Peyer's patch (tissue), 4 donors: ENCODE measurements at places on chromosomes 1 and 21. TPM values are rescaled to one million over a fixed set of nuclear protein-coding genes. Genes with fewer than 3 reads are reported as not detected.

FOXD3 gene
- total RNA-seq = not detected

BROX gene
- total RNA-seq = 47.3 TPM

DNA sequence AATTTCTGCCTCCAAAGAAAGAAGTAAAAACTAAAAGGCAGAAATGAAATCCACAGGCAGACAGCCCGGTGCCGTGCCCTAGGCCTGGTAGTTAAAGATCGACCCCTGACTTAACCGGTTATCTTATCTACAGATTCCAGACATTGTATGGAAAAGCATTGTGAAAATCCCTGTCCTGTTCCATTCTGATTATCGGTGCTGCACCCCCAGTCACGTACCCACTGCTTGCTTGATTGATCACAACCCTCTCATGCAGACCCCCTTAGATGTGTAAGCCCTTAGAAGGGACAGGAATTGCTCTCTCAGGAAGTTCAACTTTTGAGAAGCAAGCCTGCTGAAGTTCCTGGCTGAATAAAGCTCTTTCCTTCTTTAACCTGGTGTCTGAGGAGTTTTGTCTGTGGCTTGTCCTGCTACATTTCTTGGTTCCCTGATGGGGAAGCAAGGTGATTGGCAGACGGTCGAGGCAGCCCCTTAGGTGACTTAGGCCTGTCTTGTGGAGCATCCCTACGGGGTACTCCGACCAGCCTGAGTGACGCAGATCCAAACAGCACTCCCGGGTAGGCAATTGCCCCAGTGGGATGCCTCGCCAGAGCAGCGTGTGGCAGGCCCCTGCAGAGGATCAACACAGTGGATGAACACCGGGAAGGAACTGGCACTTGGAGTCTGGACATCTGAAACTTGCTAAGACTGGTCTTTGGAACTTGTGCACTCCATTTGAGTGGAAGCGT lies 111.2 kb upstream of the PPM1J start:
- H3K27ac ChIP-seq = no peak overlapping the region
- H3K4me3 ChIP-seq = no peak overlapping the region
- H3K27me3 ChIP-seq = no peaks in the 10 kb centered on the region

GRCh38 chr1:115643666-115644065 lies 1.9 kb downstream of the VANGL1 start:
- H3K4me1 ChIP-seq = no peaks in the 10 kb centered on the region
- no peak overlapping the region for H3K4me3 ChIP-seq
- no peak overlapping the region for H3K27ac ChIP-seq
- no peaks in the 10 kb centered on the region for H3K27me3 ChIP-seq
- H3K36me3 ChIP-seq = no peaks in the 10 kb centered on the region

- H3K27ac ChIP-seq = no peak overlapping the region
- H3K4me1 ChIP-seq = no peaks in the 10 kb centered on the region
- no peaks in the 10 kb centered on the region for H3K27me3 ChIP-seq
Measured at GRCh38 chr1:56709269-56709880, 64.3 kb downstream of the PRKAA2 start.

TBX19 gene
- 2.5 TPM for total RNA-seq

GRCh38 chr21:23607782-23608431 lies 1999.4 kb downstream of the MRPL39 start:
- no peaks in the 10 kb centered on the region for H3K36me3 ChIP-seq
- no peak overlapping the region for H3K4me3 ChIP-seq
- no peak overlapping the region for H3K27ac ChIP-seq
- no peaks in the 10 kb centered on the region for H3K27me3 ChIP-seq

DNA sequence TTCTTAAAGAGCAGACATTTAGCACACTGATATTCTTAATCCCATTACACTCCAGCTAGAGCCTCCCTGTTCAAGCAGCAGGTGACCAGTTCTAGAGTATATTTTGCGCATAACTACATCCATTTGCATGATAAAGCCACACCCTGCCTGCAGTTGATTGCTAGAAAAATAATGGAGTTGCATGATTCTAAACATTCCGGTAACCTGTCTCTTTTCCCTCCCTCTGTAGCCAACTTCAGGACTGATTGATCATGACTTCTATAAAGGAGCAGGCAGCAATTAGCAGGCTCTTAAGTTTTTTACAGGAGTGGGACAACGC lies 14.9 kb downstream of the ARMH1 start:
- H3K4me3 ChIP-seq = no peak overlapping the region
- H3K27me3 ChIP-seq = no peaks in the 10 kb centered on the region
- no peak overlapping the region for H3K27ac ChIP-seq
- no peak for DNase-seq
- H3K36me3 ChIP-seq = no peaks in the 10 kb centered on the region
- H3K4me1 ChIP-seq = no peaks in the 10 kb centered on the region

KRTAP10-12 gene
- not detected for total RNA-seq

GRCh38 chr1:204706838-204707509 lies 21.4 kb upstream of the LRRN2 start:
- no peaks in the 10 kb centered on the region for H3K27me3 ChIP-seq
- H3K27ac ChIP-seq = no peak overlapping the region
- no peaks in the 10 kb centered on the region for H3K36me3 ChIP-seq
- DNase-seq = no peak
- no peaks in the 10 kb centered on the region for H3K4me1 ChIP-seq

DNA sequence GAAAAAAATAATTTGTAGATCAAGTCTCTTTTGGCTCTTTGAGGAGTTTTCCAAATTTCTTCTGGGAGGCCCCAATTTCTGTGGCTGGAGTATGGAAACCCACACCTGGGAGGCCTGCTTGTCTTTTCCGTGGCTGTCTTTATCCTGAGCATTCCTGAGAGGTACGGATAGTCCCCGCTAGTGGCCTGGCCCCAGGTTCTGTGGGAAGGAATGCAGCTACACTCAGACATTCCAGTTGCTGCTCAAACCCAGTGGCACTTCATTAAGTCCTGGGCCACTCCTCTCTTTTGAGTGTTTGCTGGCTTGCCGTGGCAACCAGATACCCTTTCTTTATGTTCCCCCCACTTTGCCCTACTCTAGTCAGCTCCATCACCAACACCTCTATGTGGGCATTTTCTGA lies 310.4 kb downstream of the ASTN1 start:
- no peaks in the 10 kb centered on the region for H3K4me1 ChIP-seq
- H3K27ac ChIP-seq = no peak overlapping the region
- H3K4me3 ChIP-seq = no peak overlapping the region
- no peaks in the 10 kb centered on the region for H3K27me3 ChIP-seq

GRCh38 chr1:7501723-7502603 lies 269.1 kb upstream of the VAMP3 start:
- no peaks in the 10 kb centered on the region for H3K36me3 ChIP-seq
- DNase-seq = no peak
- no peaks in the 10 kb centered on the region for H3K4me1 ChIP-seq
- no peak overlapping the region for H3K27ac ChIP-seq
- no peaks in the 10 kb centered on the region for H3K27me3 ChIP-seq

- no peaks in the 10 kb centered on the region for H3K36me3 ChIP-seq
- H3K27ac ChIP-seq = peak overlapping the region; percentile 67
- no peaks in the 10 kb centered on the region for H3K27me3 ChIP-seq
- H3K4me1 ChIP-seq = peaks cover 3% of the 10 kb centered on the region
Measured at GRCh38 chr1:223726380-223727001, 14.2 kb downstream of the CAPN2 start.

KRTAP11-1 gene
- not detected for total RNA-seq

SPRR2F gene
- not detected for total RNA-seq

- H3K27me3 ChIP-seq = no peaks in the 10 kb centered on the region
- H3K27ac ChIP-seq = no peak overlapping the region
- no peaks in the 10 kb centered on the region for H3K36me3 ChIP-seq
Measured at GRCh38 chr1:58714544-58714943, 14.7 kb upstream of the MYSM1 start.

- H3K4me1 ChIP-seq = no peaks in the 10 kb centered on the region
- no peaks in the 10 kb centered on the region for H3K36me3 ChIP-seq
- no peaks in the 10 kb centered on the region for H3K27me3 ChIP-seq
- no peak overlapping the region for H3K4me3 ChIP-seq
- DNase-seq = no peak
- no peak overlapping the region for H3K27ac ChIP-seq
Measured at GRCh38 chr1:105830571-105831146, 1225.8 kb upstream of the PRMT6 start.

DNA sequence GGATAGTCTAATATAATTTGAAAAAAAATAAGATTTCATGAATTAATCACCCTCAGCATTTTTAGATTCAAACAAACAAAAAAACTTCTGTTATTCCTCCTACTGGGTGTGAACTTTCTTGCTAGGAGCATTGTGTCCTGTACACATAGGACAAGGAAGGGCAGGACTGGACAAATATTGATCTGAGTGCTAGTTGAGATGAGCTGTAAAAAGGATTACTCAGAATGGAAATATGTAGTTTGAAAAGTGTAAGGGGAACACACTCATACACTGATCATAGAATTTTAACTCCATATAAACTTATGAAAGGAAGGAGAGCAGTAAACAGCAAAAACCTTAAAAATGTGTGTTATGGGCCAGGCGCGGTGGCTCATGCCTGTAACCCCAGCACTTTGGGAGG lies 156.5 kb upstream of the ZNF648 start:
- H3K36me3 ChIP-seq = no peaks in the 10 kb centered on the region
- H3K4me1 ChIP-seq = no peaks in the 10 kb centered on the region
- H3K27ac ChIP-seq = no peak overlapping the region
- H3K4me3 ChIP-seq = no peak overlapping the region
- no peak for DNase-seq
- H3K27me3 ChIP-seq = no peaks in the 10 kb centered on the region

DNA sequence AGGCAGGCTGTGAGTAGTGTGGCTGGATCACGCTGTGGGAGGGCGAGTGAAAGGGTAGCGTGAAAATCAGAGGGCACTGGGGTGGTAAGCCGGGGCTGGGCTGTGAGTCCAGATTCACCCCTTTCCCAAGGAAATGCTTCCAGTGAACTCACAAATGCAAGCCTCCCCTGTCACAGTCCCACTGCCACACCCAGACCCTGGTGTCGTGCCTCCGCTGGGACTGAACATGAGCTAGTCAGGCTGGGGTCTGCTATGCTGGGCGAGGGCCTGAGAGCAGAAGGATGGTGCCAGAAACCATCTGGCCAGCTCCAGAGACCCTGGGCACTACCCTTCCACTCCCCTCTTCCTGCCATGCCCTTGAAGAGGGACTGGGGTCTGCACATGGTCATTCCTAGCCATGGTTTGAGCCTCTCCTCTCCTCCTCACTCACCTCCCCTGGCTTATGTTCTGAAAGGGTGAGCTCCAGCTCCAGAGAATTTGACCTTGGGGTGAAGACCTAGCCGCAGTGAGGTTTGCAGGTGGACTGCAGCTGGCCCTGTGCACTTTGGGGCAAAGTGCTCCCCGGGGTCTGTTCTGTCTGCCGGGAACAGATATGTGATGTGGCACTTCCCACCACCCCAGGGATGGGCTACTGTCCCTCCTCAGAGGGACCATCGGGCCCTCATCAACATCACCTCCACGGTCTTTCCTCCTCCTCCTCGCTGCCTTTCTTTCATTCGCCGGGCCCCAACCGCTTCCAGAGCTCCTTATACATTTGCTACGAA lies 365.6 kb downstream of the RPS6KC1 start:
- H3K4me3 ChIP-seq = no peak overlapping the region
- H3K27me3 ChIP-seq = no peaks in the 10 kb centered on the region
- H3K4me1 ChIP-seq = no peaks in the 10 kb centered on the region
- no peak for DNase-seq
- no peaks in the 10 kb centered on the region for H3K36me3 ChIP-seq

MAP3K6 gene
- 18.9 TPM for total RNA-seq

DNA sequence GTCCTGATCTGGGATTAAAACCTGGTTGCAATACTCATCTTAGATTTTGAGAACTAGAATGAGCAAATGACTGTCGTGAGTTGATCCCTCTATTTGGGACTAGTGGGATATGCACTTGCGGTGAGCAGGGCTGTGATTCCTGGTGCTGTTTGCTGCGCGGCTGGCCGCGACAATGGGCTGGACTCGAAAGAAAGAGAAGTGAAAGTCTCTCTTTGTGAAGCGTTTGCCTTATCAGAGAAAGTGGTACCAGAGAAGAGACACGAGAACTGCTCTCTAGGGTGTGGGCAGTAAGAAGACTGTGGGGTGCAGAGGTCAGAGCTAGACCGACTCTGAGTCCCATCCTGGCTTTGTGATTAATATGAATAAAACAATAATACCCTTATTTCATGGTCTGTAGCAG lies 8.6 kb downstream of the ST6GALNAC3 start:
- H3K27me3 ChIP-seq = no peaks in the 10 kb centered on the region
- H3K4me1 ChIP-seq = no peaks in the 10 kb centered on the region
- no peaks in the 10 kb centered on the region for H3K36me3 ChIP-seq

GRCh38 chr1:234489007-234489697 lies 10.2 kb upstream of the TARBP1 start:
- H3K27ac ChIP-seq = no peak overlapping the region
- no peak overlapping the region for H3K4me3 ChIP-seq
- H3K36me3 ChIP-seq = no peaks in the 10 kb centered on the region
- H3K27me3 ChIP-seq = no peaks in the 10 kb centered on the region
- H3K4me1 ChIP-seq = peaks cover 5% of the 10 kb centered on the region
- DNase-seq = no peak

- no peaks in the 10 kb centered on the region for H3K27me3 ChIP-seq
- H3K4me3 ChIP-seq = no peak overlapping the region
- no peak for DNase-seq
- no peaks in the 10 kb centered on the region for H3K36me3 ChIP-seq
- no peak overlapping the region for H3K27ac ChIP-seq
Measured at GRCh38 chr1:92333668-92334067, 34.8 kb downstream of the RPAP2 start.

GRCh38 chr1:30418061-30418938 lies 305.1 kb downstream of the MATN1 start:
- no peak overlapping the region for H3K4me3 ChIP-seq
- no peaks in the 10 kb centered on the region for H3K4me1 ChIP-seq
- no peaks in the 10 kb centered on the region for H3K27me3 ChIP-seq
- no peaks in the 10 kb centered on the region for H3K36me3 ChIP-seq

- no peaks in the 10 kb centered on the region for H3K4me1 ChIP-seq
- H3K4me3 ChIP-seq = no peak overlapping the region
- no peak overlapping the region for H3K27ac ChIP-seq
- H3K27me3 ChIP-seq = no peaks in the 10 kb centered on the region
- DNase-seq = no peak
Measured at GRCh38 chr1:36342426-36343185, 19.2 kb upstream of the EVA1B start.

DEPDC1 gene
- total RNA-seq = 1.1 TPM

NOS1AP gene
- total RNA-seq = 18.5 TPM

DNA sequence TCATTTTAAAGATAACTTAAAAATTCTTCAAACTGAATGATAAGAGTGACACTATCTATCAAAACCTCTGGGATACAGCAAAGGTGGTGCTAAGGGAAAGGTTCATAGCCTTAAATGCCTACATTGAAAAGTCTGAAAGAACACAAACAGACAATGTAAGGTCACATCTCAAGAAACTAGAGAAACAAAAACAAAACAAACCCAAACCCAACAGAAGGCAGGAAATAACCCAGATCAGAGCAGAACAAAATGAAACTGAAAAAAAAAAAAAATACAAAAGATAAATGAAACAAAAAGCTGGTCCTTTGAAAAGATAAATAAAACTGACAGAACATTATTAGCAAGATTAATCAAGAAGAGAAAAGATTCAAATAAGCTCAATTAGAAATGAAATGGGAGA lies 6.8 kb downstream of the ODF2L start:
- H3K36me3 ChIP-seq = no peaks in the 10 kb centered on the region
- peak overlapping the region; percentile 52 for H3K27ac ChIP-seq
- no peak for DNase-seq
- H3K27me3 ChIP-seq = no peaks in the 10 kb centered on the region
- no peak overlapping the region for H3K4me3 ChIP-seq
